ENCODE measurements at places on chromosomes 1 and 21.

DNA sequence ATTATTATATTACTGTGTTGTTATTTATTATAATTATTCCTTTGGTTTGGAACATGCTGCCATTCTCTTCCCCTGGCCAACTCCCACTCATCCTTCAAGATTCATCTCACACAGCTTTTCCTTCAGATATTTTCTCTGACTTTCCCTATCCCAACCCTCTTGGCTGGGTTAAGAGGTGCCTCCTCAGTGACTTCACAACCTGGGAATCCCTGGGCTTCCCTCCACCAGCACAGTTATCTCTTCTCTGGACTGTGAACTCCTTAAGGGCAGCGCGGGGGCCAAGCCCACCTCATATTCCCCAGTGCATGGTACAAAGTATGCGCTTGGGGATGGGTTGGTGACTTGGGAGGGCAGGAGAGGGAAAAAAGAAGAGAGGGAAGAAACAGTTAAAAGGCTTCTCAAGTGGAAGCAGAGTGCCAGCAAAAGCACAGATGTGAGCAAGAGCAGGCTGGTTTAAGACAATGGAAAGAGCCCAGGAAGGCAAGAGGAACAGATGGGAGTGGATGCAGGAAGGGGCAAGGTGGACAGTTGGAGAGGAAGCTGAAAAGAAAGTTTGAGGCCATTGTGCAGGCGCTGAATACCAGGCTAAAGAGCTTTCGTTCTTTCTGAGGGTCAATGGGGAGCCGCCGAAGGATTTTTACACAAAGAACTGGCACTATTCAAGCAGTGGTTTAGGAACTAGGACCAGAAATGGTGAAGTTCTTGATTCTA lies 132.3 kb downstream of the BEND5 start:
- no peak for DNase-seq

- DNase-seq, result no peak
These were observed 37.3 kb downstream of the NPHP4 start for GRCh38 chr1:5954964-5955363.

DNA sequence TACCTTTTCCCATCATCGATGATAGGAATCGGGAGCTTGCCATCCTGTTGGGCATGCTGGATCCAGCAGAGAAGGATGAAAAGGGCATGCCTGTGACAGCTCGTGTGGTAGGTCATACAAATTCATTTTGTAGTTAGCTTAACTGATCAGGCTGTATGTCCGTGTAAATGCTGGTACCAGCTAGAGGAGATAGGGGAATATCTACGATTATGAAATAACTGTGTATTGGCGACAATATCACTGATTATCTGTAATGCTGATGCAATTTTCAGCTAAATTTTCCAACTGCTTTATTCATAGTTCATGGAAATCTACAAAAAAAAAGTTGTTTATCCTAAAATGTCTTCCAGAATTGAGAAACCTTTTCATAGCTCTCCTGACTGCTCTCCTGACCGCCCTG lies 8.3 kb downstream of the PRDX6 start:
- no peak for DNase-seq

GRCh38 chr1:57353654-57354053 lies 70.2 kb downstream of the DAB1 start:
- peak; percentile 80 for DNase-seq

DNA sequence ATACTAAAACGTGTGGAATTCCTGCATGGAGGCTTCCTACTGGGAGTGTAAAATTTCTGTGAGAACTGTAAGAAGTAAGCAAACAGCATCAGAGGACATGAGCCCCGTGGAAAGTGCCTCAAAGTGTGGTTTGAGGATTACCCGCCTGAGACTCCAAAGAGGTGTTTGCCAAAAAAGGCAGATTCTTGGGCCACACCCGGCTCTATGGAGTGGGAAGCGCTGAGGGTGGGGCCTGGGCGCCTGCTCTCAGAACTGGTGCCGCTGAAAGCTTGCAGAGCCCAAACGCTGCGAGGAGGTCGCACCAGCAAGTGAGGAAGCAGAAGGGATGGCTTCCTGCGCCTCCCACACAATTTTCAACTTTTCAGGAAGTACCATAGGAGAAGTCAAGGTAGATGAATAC lies 43.0 kb upstream of the PSEN2 start:
- peak; percentile 30 for DNase-seq

Measured in lung (tissue), 17 donors.